Testis (tissue), 5 donors: ENCODE measurements at places on chromosomes 12 and 14. TPM values are rescaled to one million over a fixed set of nuclear protein-coding genes. Genes with fewer than 3 reads are reported as not detected.

DNA sequence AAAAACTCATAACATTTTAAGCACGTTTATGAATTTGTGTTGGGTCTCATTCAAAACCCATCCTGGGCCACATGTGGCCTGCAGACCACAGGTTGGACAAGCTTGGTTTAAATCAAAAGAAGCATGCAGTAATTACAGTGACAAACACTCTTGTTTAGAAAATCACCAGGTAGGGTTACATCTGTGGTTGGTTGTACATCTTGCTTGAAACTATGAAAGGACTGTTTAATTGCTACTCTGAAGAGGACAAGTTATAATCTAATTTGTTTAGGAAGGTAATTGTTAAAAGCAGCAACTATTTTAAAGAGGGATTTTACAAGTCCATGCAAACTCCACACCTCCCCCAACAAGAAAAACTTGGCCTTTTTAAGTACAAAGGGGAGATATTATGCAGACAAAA, 4.0 kb downstream of the TRIP11 start:
- no peak overlapping the region for H3K4me3 ChIP-seq
- H3K36me3 ChIP-seq = peaks cover 3% of the 10 kb centered on the region
- H3K27me3 ChIP-seq = no peaks in the 10 kb centered on the region
- H3K4me1 ChIP-seq = peaks cover 13% of the 10 kb centered on the region

GRCh38 chr14:85221832-85222231, 308.1 kb upstream of the FLRT2 start:
- no peak overlapping the region for H3K27ac ChIP-seq
- DNase-seq = no peak
- no peak overlapping the region for H3K4me3 ChIP-seq

- no peaks in the 10 kb centered on the region for H3K27me3 ChIP-seq
- peak; percentile 50 for DNase-seq
- no peaks in the 10 kb centered on the region for H3K4me1 ChIP-seq
- no peaks in the 10 kb centered on the region for H3K36me3 ChIP-seq
- peak overlapping the region; percentile 54 for H3K4me3 ChIP-seq
Observed at GRCh38 chr14:94907626-94908261, 137.8 kb upstream of the GSC start.

DNA sequence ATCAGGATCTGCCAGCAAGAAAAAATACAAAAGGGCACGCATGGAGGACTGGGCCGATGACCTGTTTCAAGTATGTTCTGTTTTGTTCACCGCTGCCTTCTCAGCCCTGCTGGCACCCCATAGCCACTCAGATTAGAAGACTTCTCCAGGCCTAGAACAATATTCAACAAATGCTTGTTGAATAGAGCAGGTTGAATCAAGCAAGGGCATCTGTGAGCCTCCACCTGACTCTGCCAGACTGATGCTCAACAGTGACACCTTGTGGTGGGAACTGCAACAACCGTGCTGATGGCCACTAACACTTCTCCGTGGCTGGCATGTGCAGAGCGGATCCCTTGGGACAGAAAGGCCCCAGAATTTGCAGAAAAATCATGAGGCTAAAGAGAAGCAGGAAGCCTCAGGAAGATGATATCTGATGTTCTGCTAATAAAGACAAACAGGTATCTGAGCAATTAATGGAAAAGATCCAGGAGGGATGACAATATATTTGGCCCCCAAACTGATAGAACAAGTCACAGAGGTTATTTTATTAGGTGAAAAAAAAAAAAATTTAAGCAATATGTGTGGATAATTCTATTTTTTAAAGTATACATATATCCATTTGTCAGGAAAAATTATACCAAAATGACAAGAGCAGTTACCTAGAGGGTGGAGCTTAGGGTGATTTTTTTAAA, 114.3 kb downstream of the KSR2 start:
- H3K36me3 ChIP-seq = no peaks in the 10 kb centered on the region
- H3K27ac ChIP-seq = no peak overlapping the region
- no peak overlapping the region for H3K4me3 ChIP-seq
- peak; percentile 79 for DNase-seq
- no peaks in the 10 kb centered on the region for H3K4me1 ChIP-seq

DNA sequence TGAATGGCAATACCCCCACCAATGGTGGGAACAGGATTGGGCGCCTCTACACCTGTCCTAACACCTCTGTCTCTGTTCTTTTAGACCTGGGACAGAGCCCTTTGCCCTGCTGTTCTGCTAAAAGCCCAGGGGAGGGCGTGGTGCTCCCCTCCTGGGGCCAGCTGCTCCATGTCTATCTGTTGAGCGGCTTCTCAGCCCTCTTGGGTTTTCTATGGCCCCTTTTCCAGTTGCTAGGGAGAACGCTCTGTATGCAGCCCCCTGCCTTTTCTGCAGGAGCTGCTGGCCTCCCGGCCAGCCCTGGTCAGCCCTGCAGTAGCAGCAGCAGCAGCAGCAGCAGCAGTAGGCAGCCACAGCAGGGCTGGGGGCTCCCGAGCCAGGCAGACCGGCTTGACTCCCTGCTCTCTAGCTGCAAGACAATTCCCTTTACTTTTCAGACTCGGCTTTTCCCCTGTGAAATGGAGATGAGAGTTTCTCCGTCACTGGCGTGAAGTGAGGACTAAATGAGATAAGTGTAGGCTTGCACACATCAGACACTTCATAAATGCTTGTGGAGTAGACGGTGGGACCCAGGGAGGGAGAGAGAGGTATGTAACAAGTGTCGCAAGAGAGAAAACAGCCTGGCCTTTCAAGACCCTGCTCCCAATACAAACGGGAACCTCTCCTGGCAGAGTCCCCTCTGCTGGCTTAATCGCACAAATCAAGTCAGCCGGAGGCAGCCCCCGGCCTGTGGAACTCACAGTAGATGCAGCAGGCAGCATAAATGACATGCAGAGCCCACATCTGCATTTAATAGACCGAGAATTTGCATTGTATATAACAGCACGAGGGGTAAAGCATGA, 1.0 kb downstream of the RTL1 start:
- H3K36me3 ChIP-seq = no peaks in the 10 kb centered on the region
- H3K4me1 ChIP-seq = peaks cover 24% of the 10 kb centered on the region
- DNase-seq = peak; percentile 10
- H3K27ac ChIP-seq = no peak overlapping the region

GRCh38 chr12:55908726-55909512, 18.8 kb downstream of the PYM1 start:
- H3K36me3 ChIP-seq = no peaks in the 10 kb centered on the region
- peak overlapping the region; percentile 82 for H3K27ac ChIP-seq
- H3K4me3 ChIP-seq = no peak overlapping the region
- H3K4me1 ChIP-seq = peaks cover 18% of the 10 kb centered on the region
- no peaks in the 10 kb centered on the region for H3K27me3 ChIP-seq

GRCh38 chr12:130628304-130628703, 87.8 kb downstream of the RIMBP2 start:
- no peaks in the 10 kb centered on the region for H3K27me3 ChIP-seq
- H3K4me3 ChIP-seq = no peak overlapping the region
- no peak overlapping the region for H3K27ac ChIP-seq

- H3K36me3 ChIP-seq = no peaks in the 10 kb centered on the region
- no peak overlapping the region for H3K27ac ChIP-seq
- H3K27me3 ChIP-seq = no peaks in the 10 kb centered on the region
Observed at GRCh38 chr12:2372178-2372577, 319.4 kb downstream of the CACNA1C start.

DNA sequence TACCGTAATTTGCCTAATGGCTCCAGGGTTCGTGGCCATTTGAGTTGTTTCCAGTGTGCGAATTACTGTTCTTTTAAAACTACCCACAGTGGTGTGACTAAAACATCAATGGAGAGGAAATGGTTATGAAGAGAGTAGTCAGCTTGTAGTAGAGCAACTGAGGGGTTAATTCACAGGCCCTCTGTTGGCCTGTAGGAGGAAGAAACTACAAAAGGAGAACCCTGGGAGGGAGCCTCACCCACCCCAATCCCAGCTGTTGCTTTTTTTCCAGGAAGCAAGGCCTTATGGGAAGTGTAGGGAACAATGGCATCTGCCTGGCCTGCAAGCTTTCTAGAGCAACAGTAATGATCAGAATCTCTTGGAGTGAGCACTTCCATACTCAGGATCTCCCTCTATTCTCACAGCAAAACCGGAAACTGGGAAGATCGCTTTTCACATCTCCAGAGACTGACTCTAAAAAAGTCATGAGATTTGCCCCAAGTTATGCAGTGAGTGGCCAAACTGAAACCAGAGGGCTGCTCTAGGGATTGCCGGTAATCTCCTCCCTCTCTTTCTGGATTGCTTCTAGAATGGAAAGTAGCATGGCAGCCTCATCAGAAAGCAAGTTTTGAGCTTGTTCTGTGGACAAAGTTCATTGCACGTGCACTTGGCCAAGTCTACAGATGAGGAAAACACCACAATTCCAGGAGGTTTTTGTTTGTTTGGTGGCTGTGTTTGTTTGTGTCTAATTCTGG, 125.3 kb upstream of the PWP1 start:
- H3K27me3 ChIP-seq = no peaks in the 10 kb centered on the region
- H3K4me1 ChIP-seq = no peaks in the 10 kb centered on the region
- H3K36me3 ChIP-seq = no peaks in the 10 kb centered on the region
- DNase-seq = no peak
- no peak overlapping the region for H3K4me3 ChIP-seq
- H3K27ac ChIP-seq = no peak overlapping the region

- H3K36me3 ChIP-seq = no peaks in the 10 kb centered on the region
- H3K27me3 ChIP-seq = no peaks in the 10 kb centered on the region
- H3K4me1 ChIP-seq = no peaks in the 10 kb centered on the region
Observed at GRCh38 chr12:31362759-31363415, 36.9 kb upstream of the SINHCAF start.

KRT75 gene
- total RNA-seq = 0.19 TPM

KRT79 gene
- 0.19 TPM for total RNA-seq

SLC7A8 gene
- total RNA-seq = 78.2 TPM
